ENCODE measurements at places on chromosomes 6 and 20.
A peak's percentile ranks its signal among the peaks of the same experiment; 100 is the strongest.

GRCh38 chr6:145839653-145840052 is 25.1 kb upstream of the FBXO30 start:
- DNase-seq, result no peak

DNA sequence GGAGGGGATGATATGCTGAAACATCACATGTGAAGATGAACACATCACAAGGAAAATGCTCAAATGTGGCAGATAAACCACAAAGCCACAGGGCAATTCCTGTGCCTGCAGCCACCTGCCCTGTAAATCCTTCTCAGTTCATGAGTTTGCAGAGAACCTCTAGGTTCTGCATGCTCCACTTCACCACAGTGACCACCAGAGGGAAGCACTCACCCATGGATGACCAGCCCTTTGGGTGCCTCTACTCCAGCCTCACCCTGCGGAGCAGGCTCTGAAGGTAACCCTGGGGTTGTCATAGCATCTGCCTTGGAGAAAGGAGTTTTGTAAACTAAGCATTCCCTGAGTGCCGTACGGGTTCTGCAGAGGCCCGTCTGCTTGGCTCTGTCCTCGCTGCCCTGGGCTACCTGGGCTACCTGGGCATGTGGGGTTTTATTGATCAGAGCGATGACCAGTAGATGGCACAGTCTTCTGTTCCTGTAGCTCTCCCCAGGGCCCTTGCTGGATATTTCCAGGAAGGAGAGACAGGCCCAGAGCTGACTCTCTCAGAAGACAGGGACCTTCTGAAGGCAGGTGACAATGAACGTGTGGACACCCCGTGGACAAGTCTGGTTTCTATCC is 31.7 kb upstream of the CST1 start:
- DNase-seq, result no peak

DNA sequence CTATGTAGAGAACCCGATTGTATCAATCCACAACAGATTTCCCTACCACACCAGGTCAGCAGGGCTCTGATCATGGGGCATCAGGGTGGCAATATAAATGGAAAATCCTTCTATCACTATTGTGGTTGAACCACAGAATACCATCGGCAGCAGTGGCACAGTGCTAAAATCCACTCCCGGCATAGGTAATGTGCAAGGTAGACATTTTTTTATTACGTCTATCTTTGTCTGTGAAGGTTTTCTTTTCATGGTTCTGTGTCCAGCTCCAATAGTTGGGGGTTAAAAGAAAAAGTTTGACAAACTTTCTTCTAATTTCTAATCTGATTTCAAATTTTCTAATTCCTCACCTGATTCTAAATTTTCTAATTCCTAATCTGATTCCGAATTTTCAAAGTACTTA is 302.7 kb upstream of the PREP start:
- DNase-seq, result no peak

DNA sequence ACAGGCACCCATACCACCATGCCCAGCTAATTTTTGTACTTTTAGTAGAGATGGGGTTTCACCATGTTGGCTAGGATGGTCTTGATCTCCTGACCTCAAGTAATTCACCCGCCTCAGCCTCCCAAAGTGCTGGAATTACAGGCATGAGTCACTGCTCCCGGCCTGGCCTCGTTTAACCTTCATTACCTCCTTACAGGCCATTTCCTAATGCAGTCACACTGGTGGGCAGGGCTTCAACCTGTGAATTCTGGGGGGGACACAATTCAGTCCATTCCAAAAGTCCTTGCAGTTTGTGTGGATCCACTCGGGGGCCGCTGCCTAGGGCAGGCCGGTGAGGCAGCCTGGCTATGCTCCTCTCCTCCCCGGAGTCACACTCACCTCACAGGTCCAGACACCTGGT is 112.4 kb upstream of the SNX9 start:
- no peak for DNase-seq

DNA sequence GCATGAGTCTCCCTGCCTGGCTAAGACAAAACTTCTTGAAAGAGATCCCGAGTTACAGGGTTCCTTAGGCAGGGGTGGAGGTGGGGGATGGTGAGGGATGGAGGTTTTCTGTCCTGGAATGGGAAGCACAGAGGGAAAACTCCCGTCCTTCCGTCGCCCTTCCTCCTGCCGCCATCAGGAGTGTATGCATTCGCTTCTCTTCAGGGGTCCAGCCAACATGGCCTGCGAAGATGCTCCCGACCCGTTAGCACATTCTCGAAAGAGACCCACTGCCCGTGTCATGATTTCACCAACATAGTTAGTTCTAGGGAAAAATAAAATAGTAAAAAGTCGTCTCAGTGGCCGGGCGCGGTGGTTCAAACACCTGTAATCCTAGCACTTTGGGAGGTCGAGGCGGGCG is 37.1 kb downstream of the KIF25 start:
- DNase-seq, result no peak

DNA sequence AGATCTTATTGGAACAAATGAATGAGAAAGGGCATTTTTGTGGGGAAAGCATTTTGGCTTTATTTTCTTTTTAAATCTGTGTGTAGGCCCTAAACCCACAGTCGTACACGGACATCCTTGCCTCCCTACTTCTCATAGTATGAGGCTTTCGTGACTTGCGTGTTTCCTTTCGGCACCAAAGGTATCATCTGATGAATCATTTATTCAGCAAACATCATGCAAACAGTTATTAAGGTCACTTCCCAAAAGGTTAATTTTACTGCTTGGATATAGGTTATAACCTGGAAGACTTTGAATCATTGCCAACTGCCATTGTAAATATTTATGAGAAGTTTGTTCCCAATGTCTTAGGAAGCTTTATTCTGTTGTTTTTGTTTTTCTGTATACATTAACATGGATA is 15.1 kb upstream of the SLC22A2 start:
- DNase-seq, result no peak

DNA sequence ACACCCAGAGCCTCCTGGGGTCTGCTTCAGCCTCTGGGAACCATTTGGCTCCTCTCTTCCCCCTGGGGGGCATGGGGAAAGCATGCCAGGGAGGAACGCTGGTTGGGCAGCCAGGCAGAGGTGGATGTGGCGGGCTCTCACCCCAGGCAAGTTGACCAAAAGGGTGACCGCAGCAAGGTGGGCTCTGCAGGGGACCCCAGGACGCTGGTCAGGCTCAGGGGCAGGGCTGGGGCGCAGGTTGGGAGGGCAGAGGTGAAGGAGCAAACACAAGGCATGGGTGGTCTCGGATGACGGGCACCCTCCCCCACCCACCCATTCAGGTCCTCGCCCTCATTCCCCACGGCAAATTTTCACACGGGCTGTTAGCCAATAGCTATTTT is 30.2 kb upstream of the MRGBP start:
- no peak for DNase-seq

DNA sequence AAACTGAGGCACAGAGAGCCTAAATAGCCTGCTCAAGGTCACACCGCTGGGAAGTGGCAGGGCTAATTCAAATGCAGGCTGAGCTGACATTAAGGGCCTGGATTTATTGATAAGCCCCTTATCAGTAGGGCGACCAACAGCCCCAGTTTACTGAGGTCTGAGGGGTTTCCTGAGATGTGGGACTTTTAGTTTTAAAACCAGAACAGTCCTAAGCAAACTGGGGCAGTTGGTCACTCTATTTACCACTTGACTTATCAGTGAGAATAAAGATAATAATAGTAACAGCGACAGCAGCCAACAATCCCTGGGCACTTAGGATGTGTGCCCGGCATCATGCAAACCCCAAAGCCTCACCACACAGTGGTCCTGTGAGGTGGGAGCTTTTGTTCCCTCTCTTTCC is 27.6 kb downstream of the PREX1 start:
- no peak for DNase-seq

GRCh38 chr20:15039088-15039752 is 701.8 kb upstream of the FLRT3 start:
- DNase-seq, result peak; percentile 60

DNA sequence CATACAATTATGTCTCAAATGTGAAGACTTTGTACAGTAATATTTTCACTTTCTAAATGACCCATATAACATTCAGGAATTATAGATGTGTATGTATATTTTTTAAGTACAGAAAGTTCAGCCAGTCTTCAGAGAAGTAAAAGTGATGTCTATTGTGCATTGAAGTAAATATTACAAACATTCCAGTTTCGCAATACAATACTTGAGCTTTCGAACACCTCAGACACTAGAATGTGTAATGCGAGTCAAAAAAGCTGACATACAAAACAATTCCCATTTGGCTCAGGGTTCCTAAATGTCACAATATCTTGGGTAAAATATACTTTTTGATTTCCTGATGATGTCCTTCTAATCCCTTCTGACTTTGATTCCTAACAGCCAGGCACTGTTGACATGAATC is 101.4 kb downstream of the ZNF217 start:
- DNase-seq, result no peak

- no peak for DNase-seq
These were observed 5.3 kb downstream of the HDDC2 start for GRCh38 chr6:125296471-125296870.

GRCh38 chr20:42678895-42679294 is 510.8 kb downstream of the PTPRT start:
- DNase-seq, result no peak

GRCh38 chr6:5486214-5486613 is 224.9 kb downstream of the FARS2 start:
- DNase-seq, result no peak

GRCh38 chr6:132072831-132073230 is 121.7 kb upstream of the CCN2 start:
- no peak for DNase-seq

GRCh38 chr6:99092461-99092860 is 144.7 kb upstream of the FBXL4 start:
- DNase-seq, result no peak

DNA sequence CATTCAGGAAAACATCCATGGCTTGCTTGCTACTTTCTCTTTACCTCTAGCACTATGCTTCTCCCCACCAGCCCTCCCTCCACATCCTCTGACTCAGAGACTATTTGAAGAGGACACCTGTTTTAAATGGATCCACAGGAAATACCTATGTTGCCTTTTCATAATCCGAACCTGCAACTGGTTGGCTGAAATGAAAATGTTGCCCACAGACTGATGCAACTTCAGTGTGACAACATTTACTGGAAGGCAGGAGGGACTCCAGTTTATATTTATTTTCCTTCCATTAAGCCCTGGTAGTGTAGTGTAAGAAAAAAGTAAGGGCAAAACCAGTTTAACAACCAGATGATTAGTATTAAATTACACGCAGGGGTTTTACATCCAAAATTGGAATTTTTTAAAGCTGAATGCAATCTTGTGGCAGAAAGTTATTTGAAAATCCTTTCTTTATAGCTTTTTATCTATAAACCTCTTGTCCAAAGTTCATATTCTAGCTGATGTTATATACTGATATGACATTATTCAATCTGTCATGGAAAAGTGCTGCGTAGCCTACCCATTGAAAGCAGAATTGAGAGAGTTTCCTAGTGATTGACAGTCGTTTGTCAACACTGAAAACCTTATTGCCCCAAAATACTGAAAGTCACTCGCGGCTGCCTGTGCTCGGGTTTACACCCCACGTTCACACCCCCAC is 881 bp upstream of the AIG1 start:
- no peak for DNase-seq

GRCh38 chr6:45702849-45703739 is 312.6 kb downstream of the CLIC5 start:
- no peak for DNase-seq

GRCh38 chr6:130893277-130893676 is 66.1 kb downstream of the SMLR1 start:
- no peak for DNase-seq

- peak; percentile 22 for DNase-seq
These were observed 23.0 kb downstream of the ZNF217 start for GRCh38 chr20:53570446-53571276.

DNA sequence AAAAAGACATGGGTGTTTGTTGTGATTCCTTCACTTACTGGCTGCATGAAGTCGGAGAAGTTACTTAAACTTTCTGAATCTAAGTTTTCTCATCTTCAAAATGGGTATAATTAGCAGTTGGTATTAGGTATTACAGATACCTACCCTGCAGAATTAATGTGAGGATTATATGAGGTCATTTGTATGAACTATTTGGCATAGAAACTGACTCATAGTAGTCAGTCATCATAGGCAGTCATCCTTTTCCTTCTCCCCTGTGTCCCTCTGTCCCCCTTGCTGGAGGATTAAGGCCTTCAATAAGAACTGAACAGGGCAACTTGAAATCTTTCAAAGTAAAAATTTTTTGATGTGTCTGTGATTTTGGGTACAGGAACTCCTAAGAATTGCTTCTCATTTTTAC is 26.3 kb downstream of the RALGAPB start:
- no peak for DNase-seq

DNA sequence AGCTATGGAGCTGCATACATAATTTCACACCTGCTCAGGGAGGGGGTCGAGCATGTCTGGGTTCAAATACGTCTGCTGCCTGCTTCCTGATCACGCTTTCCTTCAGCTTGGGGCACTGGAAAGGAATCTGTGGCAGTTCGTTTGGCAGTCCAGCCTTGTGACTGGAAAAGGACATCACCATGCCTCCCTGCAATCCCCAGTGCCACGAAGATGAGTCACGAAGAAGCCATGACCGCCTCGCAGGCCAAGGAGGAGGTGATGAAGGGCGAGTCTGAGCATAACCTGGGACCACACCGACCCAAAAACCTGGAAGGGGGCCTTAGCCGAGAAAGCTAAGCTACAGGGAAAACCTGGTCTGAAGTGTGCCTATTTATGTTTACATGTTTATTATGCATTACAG is 13.1 kb downstream of the JAG1 start:
- no peak for DNase-seq

DNA sequence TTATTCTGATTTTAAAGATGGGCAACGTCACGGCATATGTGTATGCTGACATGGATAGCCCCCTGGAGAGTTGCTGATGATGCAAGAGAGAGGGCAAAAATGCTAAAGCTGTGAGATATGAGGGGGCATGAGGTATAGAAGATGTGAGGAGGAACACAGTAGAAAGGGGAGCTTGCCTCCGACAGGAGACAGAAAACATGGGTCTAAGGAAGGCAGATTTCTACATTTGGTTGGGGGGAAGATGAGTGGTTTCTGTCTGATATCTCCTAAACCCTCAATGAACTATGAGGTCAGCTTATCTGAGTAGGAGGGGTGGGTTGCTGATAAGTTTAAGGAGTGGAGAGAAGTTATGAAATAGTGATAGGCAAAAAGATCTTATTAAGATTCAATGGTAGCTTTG is 6.0 kb downstream of the RNF24 start:
- DNase-seq, result no peak

- peak; percentile 68 for DNase-seq
These were observed 119.5 kb upstream of the CD93 start for GRCh38 chr20:23205611-23206041.
